ACHN (cell line): ENCODE measurements at places on chromosomes 16 and 17.

GRCh38 chr16:49335828-49336227 lies 37.8 kb upstream of the C16orf78 start:
- DNase-seq, result no peak

- no peak for DNase-seq
Observed at GRCh38 chr16:79482011-79482410, 118.5 kb downstream of the MAF start.

GRCh38 chr16:83973581-83974385 lies 5.7 kb downstream of the NECAB2 start:
- DNase-seq, result no peak

- no peak for DNase-seq
Observed at GRCh38 chr17:51257150-51258081, 2.4 kb downstream of the MBTD1 start.

- DNase-seq, result peak; percentile 60
Observed at GRCh38 chr17:57121308-57122042, 36.4 kb downstream of the AKAP1 start.

GRCh38 chr17:77458202-77459017 lies 317.6 kb downstream of the SEC14L1 start:
- no peak for DNase-seq

DNA sequence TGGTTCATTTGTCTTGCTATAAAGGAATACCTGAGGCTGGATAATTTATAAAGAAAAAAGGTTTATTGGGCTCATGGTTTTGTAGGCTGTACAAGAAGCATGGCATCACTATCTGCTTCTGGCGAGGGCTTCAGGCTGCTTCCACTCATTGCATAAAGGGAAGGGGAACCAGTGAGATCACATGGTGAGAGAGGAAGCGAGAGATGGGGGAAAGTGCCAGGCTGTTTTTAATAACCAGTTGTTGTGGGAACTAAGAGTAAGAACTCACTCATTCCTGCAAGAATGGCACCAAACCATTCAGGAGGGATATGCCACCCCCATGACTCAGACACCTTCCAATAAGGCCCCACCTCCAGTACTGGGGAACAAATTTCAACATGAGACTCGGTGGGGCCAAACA lies 24.3 kb downstream of the SPECC1 start:
- DNase-seq, result no peak

- no peak for DNase-seq
Observed at GRCh38 chr17:79045001-79045729, 21.2 kb downstream of the C1QTNF1 start.

- DNase-seq, result no peak
Observed at GRCh38 chr17:41394254-41394996, 3.0 kb downstream of the KRT31 start.

DNA sequence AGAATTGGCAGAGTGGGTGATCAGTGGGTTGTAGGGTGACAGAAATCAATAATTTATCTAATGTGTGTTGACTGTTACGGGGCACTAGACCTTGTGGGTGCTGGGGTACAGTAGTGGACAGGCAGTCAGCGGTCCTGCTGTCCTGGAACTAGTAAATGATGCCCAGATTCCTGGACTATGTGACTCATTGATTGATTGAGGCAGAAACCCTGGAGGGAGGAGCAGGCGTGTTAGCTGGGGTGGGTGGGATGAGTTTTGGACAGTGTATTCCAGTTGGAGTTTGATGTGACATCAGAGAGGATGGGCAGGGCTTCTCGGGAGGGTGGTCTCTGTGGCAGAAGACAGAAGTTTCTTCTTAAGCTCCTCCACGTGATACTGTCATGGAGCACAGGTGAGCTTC lies 24.4 kb downstream of the PRMT7 start:
- DNase-seq, result no peak

- no peak for DNase-seq
Observed at GRCh38 chr16:85284141-85284817, 172.0 kb upstream of the CIBAR2 start.

DNA sequence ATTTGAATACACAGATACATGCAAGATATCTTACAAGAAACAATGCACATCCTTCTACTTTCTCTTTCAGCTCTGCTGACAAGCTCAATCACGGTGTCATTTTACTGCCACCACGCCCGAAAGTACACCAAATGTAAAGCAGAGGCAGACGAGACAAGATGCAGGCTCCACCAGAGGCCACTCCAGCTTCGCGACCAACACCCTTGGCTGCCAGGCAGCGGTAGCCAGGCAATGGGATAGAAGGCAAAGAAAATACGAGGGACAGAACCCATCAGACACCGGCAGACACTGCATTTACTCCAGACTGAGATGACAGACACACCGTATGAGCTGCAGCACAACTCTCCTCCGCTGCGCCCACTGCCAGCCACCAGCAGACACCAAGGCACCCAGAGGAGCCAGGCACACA lies 41.0 kb downstream of the USP22 start:
- no peak for DNase-seq

GRCh38 chr17:61313461-61314326 lies 85.9 kb upstream of the TBX2 start:
- DNase-seq, result no peak

- no peak for DNase-seq
Observed at GRCh38 chr17:7853691-7854038, 1.2 kb upstream of the TMEM88 start.

DNA sequence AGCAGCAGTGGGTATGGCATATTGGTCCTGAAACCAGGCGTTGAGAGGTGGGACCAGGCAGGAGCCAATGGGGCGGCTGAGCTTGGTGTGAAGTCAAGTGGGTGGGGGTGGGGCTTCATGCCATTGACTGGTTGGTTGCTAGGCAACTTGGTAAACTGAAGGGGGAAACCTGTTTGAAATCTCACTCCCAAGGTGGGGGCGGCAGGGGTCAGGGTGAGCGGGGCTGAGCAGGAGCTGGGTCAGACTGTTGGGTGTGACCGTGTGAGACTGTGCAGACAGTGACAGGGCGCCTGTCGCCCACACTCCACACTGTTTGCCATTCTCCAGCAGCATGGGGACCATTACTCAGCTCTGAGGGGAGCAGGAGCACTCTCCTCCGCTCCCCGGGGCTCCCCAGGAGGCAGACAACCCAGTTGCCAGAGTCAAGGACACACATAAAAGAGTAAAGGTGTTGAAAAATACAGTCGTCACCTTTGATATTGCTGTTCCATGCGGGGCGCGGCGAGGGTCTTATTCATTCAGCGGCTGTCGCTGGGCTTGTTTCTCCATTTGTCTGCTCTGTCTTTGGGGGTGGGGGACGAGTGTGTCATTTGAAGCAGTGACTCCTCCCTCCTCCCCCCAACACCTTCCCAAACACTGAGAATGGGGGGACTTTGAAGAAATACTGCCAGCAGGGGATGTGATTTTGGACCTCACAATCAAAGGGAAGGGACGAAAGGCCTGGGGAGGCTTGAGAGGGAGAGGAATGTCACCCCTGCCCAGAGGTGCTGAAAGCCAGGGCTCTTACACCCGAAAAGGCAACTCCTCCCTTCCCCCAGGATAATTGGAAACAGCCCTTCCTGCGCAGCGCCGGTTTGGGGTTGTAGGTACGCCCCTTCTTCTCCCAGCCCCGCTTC lies 1.2 kb upstream of the EFNB3 start:
- peak; percentile 33 for DNase-seq

DNA sequence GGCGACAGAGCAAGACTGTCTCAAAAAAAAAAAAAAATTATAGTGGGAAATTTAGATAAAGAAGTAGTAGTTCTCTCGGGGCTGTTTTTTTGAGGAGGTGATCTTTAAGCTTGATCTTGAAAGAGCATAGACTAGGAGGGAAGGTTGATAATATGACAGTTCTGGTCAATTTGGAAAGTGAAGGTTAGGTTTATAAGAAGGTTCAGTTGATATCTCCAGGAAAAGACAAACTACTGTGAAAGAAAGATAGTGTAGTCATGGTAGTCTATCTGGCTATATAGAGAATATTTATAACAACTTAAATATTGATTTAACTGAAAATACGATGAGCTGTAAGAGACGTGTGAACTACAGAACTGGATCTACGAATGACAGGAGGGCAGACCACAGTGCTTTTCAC lies 3.1 kb downstream of the ATF7IP2 start:
- no peak for DNase-seq

DNA sequence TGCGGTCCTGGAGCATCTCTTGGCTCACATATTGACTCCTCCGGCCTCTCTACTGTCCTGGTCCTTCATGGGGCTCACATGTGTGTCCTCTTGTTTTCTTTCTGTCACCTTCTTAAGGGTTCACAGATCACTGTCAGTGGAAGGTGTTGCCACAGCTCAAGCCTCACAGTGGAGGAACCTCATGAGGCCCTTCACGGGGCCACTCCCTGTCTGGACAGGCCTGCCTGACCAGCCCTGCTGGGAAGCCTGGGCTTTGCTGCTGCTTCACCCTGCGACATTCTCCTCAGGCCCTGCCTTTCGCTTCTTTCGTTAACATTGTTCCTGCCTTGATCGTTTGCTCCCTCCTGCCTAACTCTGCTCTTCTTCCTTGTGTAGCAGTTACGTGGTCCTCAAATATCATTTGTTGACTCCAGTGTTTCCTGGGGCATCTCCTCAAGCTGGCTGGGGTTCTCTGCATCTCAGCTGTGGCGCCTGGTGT lies 55.9 kb downstream of the WDR45B start:
- no peak for DNase-seq
